ENCODE measurements at places on chromosomes 16 and 17.

- no peak for DNase-seq
Measured at GRCh38 chr17:68853439-68853838, 101.8 kb downstream of the ABCA8 start.

DNA sequence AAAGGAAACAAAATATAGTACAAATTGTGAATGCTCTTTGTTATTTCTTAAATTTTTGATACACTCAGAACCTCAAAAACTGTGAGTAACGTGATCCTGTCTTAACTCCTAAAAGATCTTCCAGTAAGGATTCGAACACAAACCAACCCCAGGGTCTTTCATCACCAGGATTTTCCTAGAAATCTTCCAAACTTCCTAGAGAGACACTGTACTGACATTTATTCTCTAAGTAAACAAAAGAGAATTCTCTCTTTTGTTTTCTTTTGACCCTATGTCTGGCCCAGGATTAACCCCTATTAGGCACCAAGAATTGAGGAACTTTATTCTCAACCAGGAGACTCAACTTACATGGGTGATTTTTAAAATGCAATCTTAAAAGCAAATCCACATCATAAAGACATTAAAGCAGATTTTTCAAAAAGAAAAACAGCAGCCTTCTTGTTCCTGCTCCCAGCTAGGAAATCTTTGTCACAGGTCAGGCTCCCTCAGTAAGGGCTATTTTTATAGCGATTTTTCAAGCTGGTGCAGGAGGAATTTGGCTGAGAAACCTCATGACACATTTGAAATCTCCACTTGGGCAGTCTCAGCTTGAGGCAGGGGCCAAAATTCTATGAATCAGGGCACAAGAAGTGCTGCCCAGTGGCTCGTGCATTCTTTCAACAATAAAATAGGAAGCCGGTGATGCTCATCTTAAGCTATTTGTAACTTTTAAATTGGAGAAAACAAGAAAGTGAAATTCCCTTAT, 6.2 kb upstream of the SMG1 start:
- DNase-seq: no peak

GRCh38 chr16:7976563-7976962, 613.7 kb downstream of the TMEM114 start:
- DNase-seq: no peak

DNA sequence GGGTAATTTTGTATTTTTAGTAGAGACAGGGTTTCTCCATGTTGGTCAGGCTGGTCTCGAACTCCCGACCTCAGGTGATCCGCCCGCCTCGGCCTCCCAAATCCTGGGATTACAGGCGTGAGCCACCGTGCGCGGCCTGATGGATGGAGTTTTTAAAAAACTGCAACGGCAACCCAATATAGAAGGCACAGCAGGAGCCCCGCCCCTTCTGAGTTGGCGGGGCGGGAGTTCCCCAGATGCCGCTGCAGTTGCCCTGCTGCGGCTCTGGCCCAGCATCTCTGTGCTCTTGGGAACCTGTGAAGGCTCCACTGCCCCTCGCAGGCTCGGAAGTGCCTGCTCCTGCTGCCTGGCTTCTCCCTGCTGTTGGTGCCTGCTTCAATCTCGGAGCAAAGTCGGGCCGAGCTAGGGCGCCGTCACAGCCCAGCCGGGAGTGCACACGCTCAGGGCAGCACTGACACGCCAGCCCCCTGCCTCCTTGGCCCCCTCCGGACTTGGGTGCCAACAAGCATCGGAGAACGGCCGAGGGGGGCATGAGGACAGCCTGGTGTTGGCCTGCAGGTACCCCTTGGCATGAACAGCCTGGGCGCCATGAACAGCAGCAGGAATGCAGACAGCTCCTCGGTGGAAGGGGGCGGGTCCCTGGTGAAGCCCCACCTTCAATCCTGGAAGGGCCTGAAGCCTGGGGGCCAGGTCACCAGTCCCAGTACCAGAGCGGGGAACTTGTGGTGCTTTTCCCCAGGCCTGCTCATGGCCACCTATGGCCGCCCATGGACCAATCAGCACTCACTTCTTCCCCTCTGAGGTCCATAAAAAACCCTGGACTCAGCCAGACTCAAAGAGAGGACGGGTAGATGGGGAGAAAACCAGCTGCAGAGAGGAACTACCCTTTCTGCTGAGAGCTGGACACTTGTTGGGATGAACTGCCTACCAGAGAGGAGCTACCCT, 2.3 kb upstream of the NT5M start:
- no peak for DNase-seq

GRCh38 chr17:27442702-27443101, 13.5 kb upstream of the KSR1 start:
- no peak for DNase-seq

GRCh38 chr17:204427-205147, 23.1 kb upstream of the DOC2B start:
- no peak for DNase-seq

DNA sequence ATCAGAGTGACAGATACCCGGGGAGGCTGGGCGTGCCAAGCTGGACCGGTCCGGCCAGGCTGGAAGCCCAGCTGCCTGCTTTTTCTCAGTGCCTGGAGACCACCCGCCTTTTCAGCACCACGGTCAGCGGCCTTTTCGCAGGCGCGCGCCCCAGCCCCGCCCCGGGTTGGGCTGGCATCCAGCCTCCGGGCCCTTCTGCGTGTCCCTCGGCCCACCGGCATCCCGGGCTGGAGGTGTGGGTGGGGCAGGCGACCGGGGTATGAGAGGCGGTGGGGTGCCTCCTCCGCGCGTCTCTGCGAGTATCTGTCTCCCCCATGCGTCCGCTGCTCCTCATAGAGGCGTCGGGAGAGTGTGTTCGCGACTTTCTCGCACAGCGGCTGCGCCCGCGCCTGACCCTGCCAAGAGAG, 102.5 kb downstream of the MRM1 start:
- DNase-seq: no peak

DNA sequence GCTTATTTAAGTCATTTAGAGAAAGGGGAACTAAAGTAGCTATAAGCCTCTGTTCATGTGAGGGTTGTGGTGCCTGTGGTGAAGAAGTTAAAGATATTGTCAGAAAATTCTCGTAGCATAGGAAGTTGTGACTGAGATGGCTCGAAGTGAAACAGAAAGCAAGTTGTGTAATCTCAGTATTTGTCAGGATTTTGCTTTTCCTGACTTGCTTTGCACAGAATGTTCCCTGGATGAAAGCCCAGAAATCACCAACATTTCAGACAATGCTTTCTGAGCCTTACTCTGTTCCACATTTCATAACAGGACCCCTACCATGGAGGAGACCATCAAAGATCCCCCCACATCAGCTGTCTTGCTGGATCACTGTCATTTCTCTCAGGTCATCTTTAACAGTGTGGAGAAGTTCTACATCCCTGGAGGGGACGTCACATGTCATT, 10.6 kb downstream of the CALCOCO2 start:
- DNase-seq: no peak

- DNase-seq: no peak
Measured at GRCh38 chr17:13329421-13329820, 272.3 kb downstream of the HS3ST3A1 start.

DNA sequence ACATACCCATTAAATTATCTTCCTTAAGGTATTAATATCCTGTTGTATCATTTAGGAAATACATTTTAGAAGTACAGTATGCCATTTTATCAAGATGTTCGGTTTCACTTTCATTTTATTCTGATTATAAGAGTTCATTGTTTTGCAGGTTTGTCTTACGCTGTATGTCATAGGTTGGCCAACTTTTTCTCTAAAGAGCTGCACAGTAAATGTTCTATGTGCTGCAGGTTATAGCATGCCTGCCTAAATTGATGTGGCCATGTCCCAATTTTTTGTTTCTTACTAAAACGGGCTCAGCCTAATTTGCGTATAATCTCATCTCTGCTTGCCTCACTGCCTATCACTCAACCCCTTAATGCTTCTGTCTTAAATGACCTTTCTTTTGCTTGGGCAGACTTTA, 126.4 kb downstream of the USP22 start:
- no peak for DNase-seq

DNA sequence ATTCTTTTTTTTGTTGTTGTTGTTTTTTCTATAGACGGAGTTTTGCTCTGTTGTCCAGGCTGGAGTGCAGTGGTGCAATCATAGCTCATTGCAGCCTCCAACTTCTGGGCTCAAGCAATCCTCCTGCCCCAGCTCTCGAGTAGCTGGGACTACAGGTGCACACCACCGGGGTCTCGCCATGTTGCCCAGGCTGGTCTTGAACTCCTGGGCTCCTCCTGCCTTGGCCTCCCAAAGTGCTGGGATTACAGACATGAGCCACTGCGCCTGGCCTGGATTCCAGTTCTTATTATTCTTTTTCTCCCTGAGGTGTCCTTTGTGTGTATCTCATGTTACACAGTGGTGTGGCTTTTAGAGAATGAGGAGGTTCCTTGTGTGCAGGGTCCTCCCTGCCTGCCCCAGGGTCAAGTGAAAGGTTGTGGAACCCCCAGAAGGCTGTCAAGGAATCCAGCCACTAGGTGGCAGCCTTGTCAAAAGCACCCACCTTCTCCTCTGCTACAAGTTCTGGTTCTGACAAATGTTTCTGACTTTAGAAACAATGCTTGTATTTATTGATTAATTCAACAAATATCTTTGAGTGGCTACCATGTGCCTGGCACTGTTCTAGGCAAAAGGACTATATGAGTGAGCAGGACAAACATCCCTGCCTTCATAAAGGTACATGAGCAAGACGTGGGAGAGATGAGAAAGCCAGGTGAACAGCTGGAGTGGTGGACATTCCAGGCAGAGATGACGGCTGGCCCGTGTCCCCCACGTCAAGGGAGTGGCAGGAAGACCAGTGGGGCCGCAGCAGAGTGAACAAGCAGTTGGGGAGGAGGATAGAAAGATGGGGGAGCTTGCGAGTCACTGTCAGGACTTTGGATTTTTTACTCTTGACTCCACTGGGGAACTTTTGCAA, 112.4 kb downstream of the SPECC1 start:
- DNase-seq: no peak

DNA sequence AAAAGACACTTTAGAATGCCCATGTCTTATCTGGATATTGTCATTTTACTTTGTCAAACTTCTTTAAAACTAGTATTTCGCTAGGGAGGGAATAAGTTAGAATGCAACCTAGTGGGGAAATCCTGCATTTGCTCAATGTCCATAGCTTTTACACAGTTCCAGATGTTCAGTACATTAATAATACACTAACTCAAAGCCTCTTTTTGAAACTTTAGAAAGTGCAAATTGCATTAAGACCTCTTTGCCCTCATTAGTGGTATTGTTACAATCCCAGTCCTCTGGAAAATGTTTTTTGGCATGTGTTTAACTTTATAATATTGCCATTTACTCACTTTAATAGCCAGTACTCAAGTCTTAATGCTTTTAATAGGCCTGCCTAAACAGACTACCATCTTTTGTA, 106.8 kb downstream of the BRIP1 start:
- no peak for DNase-seq

GRCh38 chr17:82648742-82649331, 593 bp upstream of the WDR45B start:
- no peak for DNase-seq

DNA sequence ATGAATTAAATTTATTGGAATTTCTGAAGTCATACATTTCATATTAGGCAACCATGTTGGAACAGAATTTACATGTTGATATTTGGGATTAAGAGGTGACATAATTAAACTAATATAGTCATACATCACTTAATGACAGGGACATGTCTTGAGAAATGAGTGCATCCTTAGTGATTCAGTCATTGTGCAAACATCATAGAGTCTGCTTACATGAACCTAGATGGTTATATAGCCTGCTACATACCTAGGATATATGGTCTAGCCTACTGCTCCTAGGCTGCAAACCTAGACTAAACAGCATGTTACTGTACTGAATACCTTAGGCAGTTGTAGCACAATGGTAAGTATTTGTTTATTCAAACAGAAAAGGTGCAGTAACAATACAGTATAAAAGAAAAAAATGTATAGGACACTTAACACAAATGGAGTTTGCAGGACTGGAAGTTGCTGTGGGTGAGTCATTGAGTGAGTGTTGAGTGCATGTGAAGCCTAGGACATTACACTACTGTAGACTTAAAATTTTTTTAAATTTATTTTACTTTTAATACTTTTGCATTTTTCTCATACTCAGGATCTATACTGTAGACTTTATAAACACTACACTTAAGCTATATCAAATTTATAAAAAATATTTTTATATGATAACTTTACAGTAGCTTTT, 85.6 kb downstream of the OMG start:
- DNase-seq: no peak

- DNase-seq: no peak
Measured at GRCh38 chr17:512926-513325, 160.3 kb upstream of the RPH3AL start.

DNA sequence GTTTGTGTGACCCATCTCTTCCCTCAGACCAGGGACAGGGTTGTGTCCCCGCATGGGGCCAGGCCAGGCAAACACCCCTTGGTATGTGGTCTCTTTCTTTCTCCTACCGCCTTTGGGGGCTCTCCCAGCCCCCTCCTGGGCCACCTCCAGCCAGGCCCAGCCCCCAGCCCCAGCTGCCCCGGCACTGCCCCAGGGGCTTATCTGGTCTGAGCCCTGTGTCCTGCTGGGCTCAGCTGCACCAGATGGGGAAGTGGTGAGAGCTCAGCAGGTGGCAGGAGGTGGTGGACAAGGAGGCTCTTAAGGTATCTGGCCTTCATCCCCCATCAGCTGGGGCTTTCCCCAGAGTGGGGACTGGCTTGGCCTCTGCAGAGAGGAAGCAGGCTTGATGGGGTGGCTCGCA, 8.7 kb downstream of the ADAM11 start:
- no peak for DNase-seq

- no peak for DNase-seq
Measured at GRCh38 chr17:73644145-73645049, at the start of gene SDK2. TSS of gene SDK2 (minus strand) at chr17:73644445. CDS start at chr17:73644088, 357 bp downstream.

DNA sequence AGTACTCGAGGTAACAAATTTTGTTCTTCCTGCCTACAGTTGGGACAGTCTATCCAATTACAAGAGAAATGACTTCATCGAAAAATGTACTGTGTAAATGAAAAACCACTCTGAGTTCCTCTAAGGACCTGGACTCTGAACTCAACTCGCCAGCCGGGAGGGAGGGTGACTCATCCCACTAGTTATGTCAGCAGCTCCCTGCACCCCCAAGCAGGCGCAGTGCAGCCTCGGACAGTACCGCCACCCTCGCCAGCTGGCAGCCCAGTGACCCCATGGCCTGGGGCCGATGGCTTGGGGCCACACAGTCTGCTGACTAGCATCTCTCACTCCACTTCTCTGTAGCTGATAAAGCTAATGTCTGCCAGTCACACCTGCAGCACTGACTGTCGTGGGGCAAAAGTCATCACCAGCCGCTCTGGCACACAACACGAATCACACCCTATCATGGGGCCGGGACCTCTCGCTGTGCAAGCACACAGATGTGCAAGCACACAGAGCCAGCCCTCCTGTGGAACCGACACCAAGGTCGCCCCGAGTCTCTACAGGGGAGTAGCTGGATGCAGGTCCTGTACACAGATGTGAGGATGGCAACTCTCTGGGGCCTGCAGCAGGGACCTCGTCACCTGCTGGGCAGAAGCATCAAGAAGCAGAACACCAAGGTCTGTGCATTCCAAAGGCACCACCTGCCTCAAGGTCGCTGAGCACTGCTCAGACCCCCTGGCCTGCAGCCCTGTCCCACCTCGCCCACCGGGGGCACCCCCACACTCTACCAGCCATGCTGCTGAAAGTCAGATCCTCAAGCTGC, 5.7 kb downstream of the CSNK1D start:
- no peak for DNase-seq

- DNase-seq: no peak
Measured at GRCh38 chr17:78182504-78182903, 4.3 kb downstream of the TK1 start.
